ENCODE measurements at places on chromosomes 3 and 15.

- no peak for DNase-seq
These were observed 43.5 kb downstream of the PCNP start for GRCh38 chr3:101617478-101617877.

DNA sequence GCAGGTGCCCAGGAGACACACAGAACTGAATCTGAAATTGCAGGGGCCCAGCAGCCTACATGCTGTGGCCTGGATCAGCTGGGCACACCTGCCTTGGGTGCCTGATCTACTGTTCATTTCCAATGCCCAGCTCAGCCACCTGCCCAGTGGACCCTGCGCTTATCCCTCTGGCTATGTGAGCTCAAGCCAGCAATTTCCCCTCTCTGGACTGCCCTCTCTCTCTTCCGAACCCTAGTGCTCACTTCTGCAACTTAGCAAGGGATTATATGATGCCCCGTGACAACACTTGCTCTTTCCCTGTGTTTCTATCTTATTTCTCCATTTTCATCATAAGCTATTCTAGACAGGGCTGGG lies 276.0 kb downstream of the UACA start:
- DNase-seq = no peak

- DNase-seq = no peak
These were observed 249.9 kb upstream of the CTDSPL start for GRCh38 chr3:37611771-37612170.

GRCh38 chr15:41334293-41335120 lies 1.8 kb downstream of the NUSAP1 start:
- no peak for DNase-seq

GRCh38 chr3:135629701-135630408 lies 335.7 kb upstream of the PPP2R3A start:
- no peak for DNase-seq

- no peak for DNase-seq
These were observed 12.1 kb downstream of the ATP13A3 start for GRCh38 chr3:194474675-194475074.

DNA sequence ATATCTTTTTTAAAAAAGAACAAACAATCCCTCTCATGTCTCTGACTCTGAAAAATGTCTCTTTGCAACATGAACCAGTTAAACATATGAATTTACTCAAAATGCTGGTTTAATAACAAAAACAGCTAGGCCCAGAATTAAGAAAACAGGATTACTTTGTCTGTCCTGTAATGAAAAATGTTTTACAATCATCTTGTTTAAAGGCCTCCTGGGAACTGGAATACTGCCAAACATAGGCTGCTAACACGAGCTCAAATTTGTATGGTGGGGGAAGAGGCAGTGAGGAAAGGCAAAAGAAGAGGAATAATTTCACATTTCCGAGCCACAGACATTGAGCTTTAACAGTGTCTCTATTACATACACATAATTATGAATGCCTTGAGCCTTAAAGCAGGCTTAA lies 61.7 kb upstream of the PPIB start:
- no peak for DNase-seq

DNA sequence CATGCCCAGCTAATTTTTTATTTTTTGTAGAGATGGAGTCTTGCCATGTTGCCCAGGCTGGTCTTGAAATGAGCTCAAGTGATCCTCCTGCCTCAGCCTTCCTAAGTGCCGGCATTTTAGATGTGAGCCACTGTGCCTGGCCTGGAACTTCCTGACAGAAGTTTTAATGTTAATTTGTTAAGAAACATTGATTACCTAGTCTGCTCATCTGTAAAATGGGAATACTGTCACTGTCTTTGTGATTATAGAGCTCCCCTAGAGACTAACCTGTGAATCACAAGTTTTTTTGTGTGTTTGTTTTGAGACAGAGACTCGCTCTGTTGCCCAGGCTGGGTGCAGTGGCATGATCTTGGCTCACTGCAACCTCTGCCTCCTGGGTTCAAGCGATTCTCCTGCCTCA lies 4.3 kb upstream of the EIF3J start:
- DNase-seq = no peak

DNA sequence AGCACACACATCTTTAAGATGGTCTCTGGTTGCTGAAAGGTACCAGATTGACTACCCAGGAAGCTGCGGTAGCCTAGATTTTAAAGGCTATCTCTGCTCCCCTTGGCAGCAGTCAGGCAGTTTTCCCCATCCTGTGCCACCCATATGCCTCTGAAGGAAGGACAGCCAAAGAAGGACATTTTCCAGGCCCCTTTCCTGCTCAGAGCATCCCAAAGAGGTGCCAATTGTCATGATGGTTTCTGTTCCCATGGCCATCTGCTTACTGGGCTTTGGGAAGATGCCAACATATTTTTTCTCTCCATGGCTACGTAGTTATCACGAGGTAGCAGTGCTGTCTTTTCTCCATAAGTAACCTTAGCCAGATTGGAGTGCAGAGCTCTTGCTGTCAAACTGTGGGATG lies 39.7 kb downstream of the UNC13C start:
- DNase-seq = no peak

- DNase-seq = no peak
These were observed 32.3 kb downstream of the CBLB start for GRCh38 chr3:105836533-105836932.

- no peak for DNase-seq
These were observed 950.1 kb downstream of the DIPK2A start for GRCh38 chr3:144921710-144922109.

DNA sequence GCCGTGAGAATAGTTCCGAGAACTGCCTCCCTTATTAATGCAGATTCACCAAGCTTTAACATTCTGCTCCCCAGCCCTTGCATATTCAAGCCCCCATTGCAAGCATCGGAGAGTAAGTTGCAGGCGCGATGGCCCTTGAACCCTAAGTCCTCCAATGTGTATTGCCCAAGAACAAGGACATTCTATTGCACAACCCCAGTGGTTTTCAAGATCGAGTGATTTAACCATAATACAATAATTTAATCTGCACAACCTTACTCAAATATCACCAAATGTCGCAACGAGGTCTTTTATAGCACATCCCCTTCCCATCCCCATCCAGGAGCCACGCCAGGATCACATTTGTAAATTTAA lies 21.7 kb upstream of the PLXND1 start:
- no peak for DNase-seq

DNA sequence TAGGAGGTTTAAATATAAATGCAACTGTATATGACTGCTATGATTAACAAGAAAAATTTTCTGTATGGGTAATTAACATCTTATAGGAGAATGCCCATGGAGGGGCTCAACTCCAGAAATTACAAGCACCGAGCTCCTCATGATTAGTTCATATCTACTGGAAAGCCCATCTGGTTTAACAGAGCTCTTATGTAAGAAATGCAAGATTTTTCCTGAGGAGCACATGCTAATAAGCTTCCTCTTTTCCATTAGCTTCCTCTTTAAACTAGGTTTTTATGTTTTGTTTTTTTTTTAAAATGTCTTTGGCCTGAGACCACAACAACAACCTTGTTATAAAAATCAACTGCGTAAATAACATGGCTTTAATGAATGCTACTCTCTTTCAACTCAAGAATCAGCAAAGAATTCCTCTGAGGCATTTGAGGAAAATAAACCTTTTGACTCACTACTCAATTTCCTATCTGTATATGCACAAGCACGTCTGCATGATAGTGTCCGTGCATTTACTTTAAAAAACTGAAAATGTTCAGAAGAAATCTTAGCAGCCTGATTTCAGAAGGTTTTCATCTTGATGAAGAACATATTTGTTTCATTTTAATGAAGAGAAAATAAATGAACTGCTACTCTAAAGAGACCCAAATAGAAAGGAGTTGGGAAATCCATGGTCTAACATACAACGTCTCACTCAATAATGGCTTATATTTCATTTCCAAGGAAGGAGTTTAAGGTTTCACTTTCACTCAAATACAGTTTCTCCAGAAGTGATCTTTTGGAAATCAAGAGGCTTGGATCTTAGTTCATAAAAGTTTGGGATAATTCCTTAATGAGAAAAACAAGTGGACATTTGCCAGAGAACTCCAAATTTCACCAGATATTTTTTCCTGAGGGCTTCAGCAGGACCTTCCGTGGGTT lies 180.8 kb downstream of the KCNAB1 start:
- no peak for DNase-seq

GRCh38 chr3:121768452-121768851 lies 18.9 kb upstream of the GOLGB1 start:
- DNase-seq = no peak

DNA sequence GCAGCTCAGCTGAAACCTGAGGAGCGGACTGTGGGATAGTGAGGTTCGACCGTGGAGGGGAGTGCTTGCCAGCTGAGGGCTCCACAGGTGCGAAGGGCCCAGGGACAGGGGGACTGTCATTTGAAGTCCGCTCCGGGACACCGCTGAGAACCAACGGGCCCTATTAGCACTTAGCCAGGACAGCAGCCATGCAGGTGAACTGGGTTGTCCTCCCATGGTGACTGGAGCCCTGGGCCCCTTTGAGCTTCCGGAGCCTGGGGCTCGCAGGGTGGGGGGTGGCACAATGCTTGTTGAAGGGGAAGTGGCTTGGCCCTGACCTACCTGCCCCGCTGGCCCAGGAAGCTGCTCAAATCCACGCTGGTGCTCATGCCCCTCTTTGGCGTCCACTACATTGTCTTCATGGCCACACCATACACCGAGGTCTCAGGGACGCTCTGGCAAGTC lies 24.7 kb downstream of the PTH1R start:
- DNase-seq = no peak

GRCh38 chr15:57384024-57384423 lies 7.7 kb downstream of the CGNL1 start:
- no peak for DNase-seq

- DNase-seq = no peak
These were observed 195.4 kb downstream of the RAP2B start for GRCh38 chr3:153357436-153357835.

DNA sequence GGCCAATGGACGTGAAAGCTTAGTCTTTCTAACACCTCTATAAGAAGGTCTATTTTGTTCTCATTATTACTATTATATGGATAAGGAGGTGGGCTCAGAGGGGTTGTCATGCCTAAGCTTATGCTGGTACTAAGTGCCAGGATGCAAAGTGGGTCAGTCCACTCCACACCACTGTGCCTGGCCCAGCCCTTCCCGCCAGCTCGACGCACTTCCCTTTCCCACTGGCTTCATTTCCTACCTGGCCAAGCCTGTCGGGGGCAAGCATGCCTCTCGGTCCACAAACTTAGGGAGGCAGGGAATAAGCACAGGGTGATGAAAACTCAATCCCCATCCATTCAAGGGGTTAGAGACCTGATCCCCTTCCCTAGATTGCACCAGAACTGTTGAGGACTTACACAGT lies 5.9 kb upstream of the SYNM start:
- no peak for DNase-seq

GRCh38 chr3:56677286-56677685 lies 5.8 kb downstream of the TASOR start:
- DNase-seq = no peak

DNA sequence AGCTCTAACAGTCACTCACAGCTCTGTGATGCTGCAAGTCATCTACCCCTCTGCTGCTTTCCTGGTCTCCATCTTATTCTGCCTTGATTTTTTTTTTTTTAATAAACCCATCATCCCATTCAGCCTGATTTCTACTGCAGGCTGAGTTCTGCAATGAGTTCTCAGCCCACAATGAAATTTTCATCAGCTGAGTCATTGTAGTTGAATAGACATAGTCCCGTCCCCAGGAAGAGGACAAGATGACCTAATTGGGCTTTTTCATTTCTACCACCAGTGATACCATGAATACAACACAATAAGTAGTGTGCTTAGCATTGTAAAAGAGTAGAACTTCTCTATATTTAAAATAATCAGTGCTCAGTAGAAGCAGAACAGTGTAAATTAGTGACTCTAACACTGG lies 59.3 kb downstream of the C3orf85 start:
- no peak for DNase-seq

DNA sequence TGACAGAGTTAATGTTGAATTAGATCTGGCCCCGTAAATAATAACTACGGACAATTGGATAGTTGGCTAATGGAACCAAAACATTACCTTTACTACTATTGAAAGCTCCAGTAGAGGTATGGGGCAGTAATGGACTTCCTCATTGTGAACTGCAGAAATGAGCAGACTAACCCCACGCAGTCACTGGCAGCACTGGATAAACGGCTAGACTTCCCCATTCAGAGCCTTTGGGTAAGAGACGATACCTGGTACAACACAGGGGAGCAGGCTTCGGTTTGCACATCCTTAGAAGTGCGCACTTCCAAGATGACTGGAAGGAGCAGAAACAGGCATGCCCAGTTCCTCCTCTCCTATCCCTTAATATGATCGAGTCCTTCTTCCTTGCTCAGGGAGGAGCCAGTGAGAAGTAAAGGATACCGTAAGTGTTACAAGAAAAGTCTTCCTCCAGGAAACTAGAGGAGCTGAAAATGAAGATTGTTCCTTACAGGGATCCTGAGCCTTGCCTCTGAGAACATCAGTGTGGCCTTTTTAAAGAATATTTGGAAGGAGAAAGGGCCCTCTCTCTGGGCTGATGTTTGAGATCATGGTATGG lies 100.5 kb upstream of the NECTIN3 start:
- DNase-seq = no peak

DNA sequence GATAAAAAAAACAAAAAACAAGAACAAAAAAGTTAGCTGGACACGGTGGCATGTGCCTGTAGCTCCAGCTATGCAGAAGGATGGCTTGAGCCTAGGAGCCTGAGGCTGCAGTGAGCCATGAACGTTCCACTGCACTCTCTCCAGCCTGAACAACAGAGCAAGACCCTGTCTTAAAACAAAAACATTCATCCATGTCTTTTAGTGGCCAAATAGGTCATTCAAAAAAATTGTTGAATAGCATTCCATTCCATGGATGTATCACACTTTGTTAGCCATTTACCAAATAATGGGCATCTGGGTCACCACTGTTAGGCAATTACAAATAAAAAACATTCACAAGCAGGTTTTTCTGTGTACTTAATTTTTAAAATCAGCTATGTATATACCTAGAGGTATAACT lies 139.7 kb downstream of the STAG1 start:
- no peak for DNase-seq

- DNase-seq = no peak
These were observed 6.1 kb upstream of the LRRC15 start for GRCh38 chr3:194375473-194376240.

GRCh38 chr15:64813075-64813474 lies 12.4 kb downstream of the PIF1 start:
- DNase-seq = no peak

DNA sequence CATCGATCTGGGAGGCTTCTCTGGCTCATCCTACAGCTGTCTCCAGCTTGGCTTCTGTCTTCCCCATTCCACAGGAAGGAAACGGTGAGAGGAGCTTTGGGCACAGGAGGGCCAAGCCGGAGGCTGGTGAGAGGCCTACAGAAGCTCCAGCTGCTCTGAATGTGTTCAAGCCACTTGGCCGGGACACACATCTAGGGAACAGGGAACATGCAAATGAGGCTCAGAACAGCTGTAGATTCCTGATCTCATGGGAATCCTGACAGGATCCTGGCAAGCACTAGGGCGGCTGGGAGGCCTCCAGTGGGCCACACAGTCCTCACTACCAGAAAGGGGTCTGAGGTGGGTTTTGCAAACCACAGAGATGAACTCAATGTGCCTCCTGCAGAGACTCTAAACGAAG lies 13.7 kb downstream of the SEMA5B start:
- DNase-seq = no peak

GRCh38 chr3:120642368-120642948 lies 39.6 kb downstream of the HGD start:
- no peak for DNase-seq

- DNase-seq = no peak
These were observed 54.3 kb downstream of the NTRK3 start for GRCh38 chr15:88202231-88202630.

All from left renal cortex interstitium (tissue), 4 donors.